ENCODE measurements at places on chromosomes 7 and 10.

- no peak for DNase-seq
Observed at GRCh38 chr10:63430999-63431356, 34.8 kb downstream of the JMJD1C start.

GRCh38 chr10:93006435-93007039 lies 54.1 kb upstream of the CYP26C1 start:
- DNase-seq = no peak

DNA sequence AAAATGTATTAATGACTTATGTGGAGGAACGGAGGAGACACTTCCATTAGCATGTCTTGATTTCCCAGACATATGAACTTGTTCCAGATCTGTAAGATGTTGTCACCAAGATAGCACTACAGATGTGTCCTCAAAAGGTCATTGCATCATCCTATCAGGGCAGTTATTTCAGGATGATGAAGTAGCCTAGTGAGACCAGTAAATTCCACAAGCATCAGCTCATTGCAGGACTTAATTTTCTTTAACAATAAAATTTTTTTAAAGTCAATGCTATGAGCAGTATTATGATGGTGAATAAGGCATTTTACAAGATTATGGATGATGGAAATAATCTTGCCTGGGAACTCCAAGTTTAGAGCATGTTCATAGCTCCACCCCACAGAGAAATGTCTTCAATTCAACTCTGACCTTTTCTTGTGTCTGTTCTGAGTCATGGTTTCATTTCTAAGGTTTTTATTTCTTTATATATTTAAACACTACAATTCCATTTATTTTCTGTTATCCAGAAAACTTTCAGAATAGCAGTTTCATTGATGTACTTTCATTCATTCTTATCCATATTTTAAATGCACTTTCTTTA lies 1203.3 kb upstream of the CELF2 start:
- no peak for DNase-seq

DNA sequence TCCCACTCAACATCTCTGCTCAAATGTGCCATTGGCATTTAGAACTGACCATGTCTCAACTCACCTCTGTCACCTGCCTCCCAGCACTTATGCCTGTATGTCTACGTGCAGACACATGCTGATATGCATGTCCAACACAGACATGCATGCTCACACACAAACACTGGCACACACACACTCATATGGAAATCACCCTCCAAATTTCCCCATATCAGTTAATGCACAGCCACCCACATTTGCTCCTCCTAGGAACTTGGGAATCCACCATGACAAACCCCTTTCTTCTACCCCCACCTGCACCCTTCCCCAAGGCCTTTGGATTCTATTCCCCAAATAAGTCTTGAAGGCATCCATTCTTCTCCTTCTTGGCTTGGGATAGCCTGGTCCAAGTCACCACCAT lies 4.4 kb downstream of the FAM170B start:
- DNase-seq = no peak

GRCh38 chr10:125233726-125234125 lies 73.4 kb upstream of the CTBP2 start:
- no peak for DNase-seq

GRCh38 chr7:40015790-40016296 lies 65.8 kb downstream of the CDK13 start:
- peak; percentile 27 for DNase-seq

Measured in GM06990 (cell line).